ENCODE measurements at places on chromosomes 1 and 21.

DNA sequence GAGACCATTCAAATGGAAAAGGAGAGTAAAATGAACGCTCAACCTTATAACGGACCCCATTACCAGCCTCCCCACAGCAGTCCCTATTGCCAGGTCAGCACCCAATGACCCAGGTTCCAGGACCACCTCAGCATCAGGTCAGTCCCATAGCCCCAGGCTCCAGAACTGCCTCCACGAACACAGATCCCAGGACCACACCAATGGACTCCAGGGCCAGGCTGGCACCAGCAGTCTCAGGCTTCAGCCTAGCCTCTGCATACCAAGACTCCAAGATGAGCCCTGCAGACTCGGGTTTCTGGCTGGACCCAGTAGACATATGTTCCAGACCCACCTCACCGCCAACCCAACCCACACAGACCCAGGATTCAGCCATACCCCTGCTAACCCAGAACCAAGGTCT is 625.0 kb upstream of the RGS18 start:
- no peaks in the 10 kb centered on the region for H3K4me1 ChIP-seq

- H3K36me3 ChIP-seq: no peaks in the 10 kb centered on the region
- no peaks in the 10 kb centered on the region for H3K4me1 ChIP-seq
- H3K27ac ChIP-seq: no peak within 1 kb of the TSS
- DNase-seq: no peak
- no peak within 1 kb of the TSS for H3K4me3 ChIP-seq
Measured at GRCh38 chr21:32585042-32585710, at the start of gene TCP10L. TCP10L (minus strand) TSS chr21:32585523; CDS start chr21:32584304, 1,219 bp downstream.

DNA sequence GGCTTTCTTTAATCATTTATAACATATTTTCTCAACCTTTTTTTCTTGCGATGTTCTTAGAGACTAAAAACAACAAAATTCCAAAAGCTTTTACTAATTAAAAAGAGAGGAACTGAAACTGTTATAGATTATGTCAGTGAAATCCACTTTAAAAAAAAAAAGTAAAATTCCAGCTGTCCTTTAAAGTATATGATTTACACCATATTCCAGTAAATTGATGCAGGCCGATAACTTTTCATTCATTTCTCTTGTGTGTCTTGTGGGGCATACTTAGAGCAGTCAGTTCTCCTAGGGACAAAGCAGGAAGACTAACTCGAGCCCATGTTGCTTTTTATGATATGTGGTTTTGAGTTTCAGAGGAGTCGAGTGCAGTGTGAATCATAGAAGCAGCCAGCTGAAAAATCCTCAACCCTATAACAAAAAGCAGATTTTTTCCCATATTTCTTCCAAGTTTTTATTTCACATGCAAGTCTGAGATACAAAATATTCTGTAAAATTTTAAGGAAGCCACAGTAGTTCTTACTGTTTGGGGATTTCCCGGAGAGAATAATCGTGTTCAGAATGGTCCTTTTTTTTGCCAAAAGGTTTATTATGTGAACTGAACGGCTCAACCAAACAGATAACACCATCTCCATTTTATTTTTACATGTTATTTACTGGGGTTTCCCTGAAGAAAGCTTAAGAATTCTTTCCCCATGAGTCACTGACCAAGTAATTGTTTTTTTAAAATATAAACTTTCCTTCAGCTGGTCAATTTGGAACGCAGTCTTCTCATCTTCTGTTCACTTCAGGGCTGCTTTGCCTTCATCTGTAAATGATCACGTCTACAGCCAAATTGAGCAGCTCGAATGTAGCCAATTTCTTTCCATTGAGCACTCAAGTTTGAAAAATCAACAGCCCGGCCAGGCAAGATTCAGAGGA is 77.0 kb upstream of the C1orf105 start:
- DNase-seq: no peak
- peaks cover 2% of the 10 kb centered on the region for H3K4me1 ChIP-seq
- H3K36me3 ChIP-seq: no peaks in the 10 kb centered on the region
- peak overlapping the region; percentile 14 for H3K27ac ChIP-seq
- H3K27me3 ChIP-seq: no peaks in the 10 kb centered on the region

DNA sequence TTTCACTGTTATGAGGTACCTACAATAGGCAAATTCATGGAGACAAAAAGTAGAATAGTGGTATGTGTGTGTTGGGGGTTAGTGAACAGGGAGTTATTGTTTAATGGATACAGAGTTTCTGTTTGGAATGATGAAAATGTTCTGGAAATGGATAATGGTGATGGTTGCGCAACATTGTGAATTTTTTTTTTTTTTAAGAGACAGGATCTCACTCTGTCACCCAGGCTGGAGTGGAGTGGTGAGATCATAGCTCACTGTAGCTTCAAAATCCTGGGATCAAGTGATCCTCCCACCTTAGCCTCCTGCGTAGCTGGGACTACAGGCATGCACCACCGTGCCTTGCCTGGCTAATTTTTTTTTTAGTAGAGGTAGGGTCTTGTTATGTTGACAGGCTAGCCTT is 34.5 kb upstream of the TRABD2B start:
- H3K27ac ChIP-seq: no peak overlapping the region
- no peak overlapping the region for H3K4me3 ChIP-seq
- H3K4me1 ChIP-seq: no peaks in the 10 kb centered on the region
- no peaks in the 10 kb centered on the region for H3K36me3 ChIP-seq
- no peaks in the 10 kb centered on the region for H3K27me3 ChIP-seq

GRCh38 chr1:53349369-53349835 is 21.5 kb upstream of the LRP8 start:
- H3K4me3 ChIP-seq: no peak overlapping the region
- no peak overlapping the region for H3K27ac ChIP-seq
- H3K36me3 ChIP-seq: no peaks in the 10 kb centered on the region
- DNase-seq: peak; percentile 24
- no peaks in the 10 kb centered on the region for H3K4me1 ChIP-seq
- H3K27me3 ChIP-seq: no peaks in the 10 kb centered on the region
